ENCODE measurements at places on chromosomes 4 and X.

DNA sequence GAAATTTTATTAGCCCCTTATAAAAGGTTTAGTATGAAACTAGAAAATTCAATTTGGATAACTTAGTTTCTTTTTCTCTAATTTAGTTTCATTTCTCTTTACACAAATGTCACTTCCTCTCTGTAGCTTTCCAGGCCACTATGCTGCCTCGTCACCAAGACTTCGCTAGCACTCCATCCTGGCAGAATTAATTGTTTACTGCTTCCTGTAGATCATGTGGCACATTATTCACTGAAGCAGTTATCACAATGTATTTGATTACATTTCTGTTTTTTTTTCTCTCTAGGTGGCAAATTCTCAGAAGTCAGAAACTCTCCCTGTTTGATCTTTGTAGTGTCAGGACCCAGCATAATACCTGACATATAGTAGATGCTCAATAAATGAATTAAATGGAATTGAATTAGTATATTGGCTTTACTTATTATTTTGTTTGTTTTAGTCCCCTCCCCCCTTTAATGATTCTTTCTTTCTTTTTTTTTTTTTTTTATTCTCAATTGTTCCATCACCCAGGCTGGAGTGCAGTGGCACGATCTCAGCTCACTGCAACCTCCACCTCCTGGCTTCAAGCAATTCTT, 9.3 kb upstream of the SAT1 start:
- no peak for DNase-seq

GRCh38 chr4:152709675-152710438, 30.1 kb upstream of the TMEM154 start:
- no peak for DNase-seq

GRCh38 chr4:37816006-37816405, 10.5 kb upstream of the PGM2 start:
- no peak for DNase-seq

- no peak for DNase-seq
Measured at GRCh38 chr4:155245105-155245504, 36.7 kb downstream of the NPY2R start.

DNA sequence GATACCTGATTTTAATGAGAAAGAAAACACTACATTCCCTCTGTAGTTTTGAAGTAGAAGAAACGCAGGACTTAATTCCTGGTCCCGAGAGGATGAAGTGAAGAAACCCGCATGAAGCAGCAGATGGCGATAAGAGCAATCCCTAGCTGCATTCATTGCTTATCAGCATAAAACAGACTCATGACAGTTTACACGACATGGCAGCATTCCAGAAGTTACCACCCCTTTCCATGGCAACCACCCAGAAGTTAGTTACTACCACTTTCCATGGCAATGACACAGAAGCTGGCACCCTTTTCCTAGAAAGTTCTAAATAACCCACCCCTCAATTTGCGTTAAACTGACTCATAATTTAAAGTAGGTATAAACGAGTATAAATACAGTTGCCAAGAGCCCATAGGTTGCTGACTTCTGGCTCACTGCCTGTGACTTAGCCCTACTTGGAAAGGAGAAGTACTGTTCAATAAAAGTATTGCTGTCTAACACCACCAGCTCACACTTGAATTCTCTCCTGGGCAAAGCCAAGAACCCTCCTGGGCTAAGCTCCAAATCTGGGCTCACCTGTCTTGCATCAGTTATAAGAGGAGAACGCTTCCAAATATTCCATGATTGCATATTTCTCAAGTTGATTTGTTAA, 5.5 kb upstream of the XAGE2 start:
- no peak for DNase-seq

DNA sequence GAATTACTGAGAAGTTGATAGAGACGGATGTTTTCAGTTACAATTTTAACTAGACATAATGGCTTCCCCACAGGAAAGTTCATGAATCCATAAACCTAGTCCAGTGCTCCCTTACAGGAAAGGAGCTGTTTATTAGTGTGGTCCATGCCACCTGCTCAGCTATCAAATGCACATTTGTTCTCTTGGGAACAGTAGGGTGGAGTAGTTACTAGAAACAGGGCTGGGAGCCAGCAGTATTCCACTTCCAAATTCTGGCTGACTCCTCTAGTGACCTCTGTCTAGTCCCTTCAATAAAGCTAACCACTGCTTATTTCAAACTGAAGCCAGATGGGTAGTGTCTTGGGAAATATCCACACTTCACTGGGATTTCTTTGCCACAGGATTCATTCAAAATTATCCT, 88.4 kb upstream of the TLL1 start:
- DNase-seq = no peak

GRCh38 chr4:151198748-151199147, 78.2 kb upstream of the PRSS48 start:
- no peak for DNase-seq

GRCh38 chrX:118530219-118530911, 34.8 kb downstream of the DOCK11 start:
- DNase-seq = no peak

GRCh38 chrX:37425370-37425769, 76.2 kb downstream of the PRRG1 start:
- DNase-seq = no peak

DNA sequence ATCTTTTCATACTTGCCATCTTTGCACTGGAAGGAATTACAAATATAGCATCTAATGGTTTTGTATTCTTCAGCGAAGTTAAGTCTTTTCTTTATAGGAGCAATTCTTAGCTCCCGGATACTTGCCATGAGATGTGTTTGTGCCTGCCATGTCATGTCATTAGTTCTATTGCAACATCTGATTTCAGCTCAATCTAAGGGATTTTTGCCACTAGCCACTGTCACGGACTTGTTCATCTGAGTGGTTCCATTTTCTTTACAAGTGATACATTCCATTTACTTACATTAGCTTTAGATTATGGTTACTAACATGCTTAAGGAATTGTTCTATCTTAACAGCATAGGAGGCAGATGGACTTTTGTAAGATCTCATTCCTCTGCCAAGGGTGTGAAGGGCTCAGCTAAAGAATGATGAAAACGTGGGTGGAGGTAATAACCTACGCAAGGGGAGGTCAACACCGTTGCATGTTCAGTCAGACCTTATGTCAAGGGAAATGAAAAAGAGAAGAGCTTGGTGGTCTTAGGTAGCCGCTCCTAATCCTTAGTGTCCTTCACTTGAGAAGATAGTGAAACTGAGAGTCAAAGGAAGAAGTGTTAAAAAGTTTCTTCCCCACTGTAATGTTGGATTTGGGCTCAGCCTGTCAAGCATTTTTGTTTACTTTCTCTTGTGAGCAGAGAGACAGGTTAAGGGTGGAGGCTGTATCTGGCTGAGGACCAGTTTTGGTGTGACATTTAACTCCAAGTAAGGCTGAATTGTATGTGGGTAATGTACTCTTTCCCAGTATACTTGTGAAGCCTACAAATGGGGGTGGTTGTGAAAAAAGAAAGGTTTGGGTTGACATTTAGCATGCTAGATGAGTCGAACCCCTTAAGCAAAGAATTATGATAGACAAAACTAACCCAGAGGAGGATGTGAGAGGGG, 3.6 kb upstream of the KLHL2 start:
- no peak for DNase-seq

- DNase-seq = no peak
Measured at GRCh38 chr4:5810770-5811430, 82.0 kb downstream of the CRMP1 start.

DNA sequence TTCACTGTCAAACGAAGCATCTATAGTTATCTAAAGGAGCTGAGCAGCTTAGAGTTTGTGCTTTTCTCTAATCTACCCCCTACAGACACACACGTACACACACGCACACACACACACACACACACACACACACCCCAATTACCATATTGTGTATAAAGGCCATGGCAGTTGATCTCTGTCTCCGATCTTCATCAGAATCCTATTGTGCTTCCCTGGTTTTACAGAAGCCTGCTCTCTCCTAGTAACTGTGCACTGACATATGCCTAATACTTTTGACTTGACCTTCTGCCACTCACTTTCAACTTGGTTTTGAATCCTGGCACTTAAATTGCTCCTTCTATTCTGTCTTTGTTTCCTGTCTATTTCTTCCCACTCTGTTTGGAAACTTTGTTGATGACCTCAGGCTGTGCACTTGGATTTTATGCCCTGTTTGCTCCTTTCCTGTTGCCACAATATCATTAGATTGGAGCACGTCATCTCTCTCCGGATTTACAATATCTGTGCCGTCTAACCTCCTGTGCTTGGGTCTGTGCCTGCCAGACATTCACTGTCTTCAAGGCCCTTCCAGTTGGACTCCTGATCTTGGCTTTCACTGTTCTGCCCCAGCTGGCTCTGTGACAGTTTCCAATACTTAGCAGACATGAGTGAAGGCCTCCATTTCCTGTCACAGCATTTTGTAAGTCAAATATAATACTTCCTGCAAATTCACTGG, 928.1 kb downstream of the FAT4 start:
- no peak for DNase-seq

DNA sequence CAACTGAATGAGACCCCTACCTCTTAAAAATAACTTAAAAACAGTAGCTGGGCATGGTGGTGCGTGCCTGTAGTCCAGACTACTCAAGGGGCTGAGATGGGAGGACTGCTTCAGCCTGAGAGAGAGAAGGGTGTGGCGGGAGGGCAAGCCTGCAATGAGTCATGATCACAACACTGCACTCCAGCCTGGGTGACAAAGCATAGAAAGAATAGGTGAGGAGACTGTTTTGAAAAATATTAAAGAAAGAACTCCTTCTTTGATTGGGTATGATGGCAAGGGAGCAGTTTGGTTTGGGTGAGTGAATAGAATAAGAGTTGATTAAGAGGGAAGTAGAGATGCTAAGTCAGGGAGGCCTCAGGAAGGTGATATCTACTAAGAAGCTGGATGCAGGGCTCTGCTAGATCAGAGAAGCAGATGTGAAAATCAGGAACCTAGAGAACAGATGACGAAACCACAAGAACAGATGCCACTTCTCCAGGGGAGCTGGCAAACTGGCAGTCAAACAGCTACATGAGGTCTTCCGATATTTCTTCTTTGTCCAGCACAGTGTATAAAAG, 318.6 kb downstream of the OPHN1 start:
- DNase-seq = peak; percentile 1

DNA sequence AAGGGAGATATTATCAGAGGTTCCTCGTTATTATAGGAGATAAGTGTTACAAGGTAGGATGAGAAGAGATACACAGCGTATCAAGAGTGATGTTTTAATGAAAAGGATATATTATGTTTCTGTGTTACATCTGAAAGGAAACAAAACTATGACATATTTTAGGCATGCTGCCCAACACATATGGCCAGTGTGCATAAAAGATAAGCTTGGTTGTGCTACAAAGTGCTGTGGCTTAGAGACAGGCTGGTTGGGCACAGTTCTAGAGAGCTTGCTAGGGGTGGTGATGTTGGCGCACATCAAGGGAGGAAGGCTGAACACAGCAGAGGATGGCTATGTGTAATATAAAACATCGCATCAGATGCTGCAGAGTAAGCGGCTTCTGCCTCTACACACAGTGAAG, 42.4 kb downstream of the TRAM1L1 start:
- no peak for DNase-seq

DNA sequence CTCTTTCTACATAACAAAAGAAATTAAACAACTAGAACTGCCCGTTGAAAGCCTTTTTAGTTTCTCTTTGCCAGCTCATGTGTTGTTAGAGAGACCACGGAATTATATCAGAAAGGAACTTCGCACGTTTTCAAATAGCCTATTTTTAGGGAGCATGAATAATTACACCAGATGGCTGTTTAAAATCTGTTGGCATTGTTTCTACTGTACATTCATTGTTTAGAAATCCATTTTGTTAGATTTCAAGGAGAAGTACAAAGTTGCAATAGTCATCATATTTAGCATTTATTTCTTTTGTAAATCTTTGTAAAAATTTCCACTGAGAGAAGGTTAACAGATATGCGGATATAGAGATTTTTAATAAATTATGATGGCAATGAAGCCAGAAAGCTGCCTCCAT, 403.0 kb upstream of the HS3ST1 start:
- no peak for DNase-seq

GRCh38 chrX:153971124-153971449, 531 bp downstream of the HCFC1 start:
- peak; percentile 39 for DNase-seq

DNA sequence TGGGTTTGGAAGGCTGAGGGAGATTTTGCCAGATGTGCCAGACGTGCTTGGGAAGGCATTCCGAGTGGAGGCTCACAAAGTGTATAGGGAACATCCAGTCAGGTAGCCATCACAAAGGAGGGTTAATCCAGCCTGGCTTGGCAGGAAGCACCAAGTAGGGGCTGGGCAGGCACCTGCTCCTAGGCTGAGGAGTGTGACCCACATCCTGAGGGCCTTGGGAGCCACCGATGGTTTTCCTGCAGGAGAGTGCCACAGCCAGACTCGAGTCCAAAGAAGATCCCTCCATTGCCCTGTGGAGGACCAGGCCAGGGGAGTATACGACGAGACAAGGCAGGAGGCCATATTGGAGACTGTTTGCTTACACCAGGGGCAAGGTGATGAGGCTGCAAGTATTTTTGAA, 47.2 kb downstream of the PNMA5 start:
- no peak for DNase-seq

GRCh38 chr4:47831026-47831679, 6.7 kb downstream of the CORIN start:
- DNase-seq = no peak

DNA sequence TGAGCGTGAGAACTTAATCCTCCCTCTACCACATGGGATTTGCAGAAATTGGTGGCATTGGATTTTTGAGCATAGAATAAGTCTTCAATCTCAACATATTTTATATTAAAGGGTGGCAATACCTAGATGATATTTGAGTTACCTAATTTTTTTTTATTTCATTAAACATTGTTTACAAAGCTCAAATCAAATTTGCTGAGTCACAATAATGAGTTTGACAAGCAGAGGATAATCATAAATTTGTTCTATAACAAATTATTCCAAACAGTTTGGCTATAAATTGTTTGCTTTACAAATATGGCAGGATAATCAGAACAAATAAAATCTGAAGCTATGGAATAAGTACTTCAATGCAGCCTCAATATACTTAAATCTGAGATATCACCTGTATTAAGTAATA, 22.7 kb downstream of the EMCN start:
- DNase-seq = no peak
